ENCODE measurements at places on chromosomes 4 and X.

GRCh38 chr4:52894443-52894842 lies 32.3 kb downstream of the RASL11B start:
- no peak for DNase-seq

GRCh38 chrX:154436374-154436982 lies 476 bp upstream of the GDI1 start:
- no peak for DNase-seq

DNA sequence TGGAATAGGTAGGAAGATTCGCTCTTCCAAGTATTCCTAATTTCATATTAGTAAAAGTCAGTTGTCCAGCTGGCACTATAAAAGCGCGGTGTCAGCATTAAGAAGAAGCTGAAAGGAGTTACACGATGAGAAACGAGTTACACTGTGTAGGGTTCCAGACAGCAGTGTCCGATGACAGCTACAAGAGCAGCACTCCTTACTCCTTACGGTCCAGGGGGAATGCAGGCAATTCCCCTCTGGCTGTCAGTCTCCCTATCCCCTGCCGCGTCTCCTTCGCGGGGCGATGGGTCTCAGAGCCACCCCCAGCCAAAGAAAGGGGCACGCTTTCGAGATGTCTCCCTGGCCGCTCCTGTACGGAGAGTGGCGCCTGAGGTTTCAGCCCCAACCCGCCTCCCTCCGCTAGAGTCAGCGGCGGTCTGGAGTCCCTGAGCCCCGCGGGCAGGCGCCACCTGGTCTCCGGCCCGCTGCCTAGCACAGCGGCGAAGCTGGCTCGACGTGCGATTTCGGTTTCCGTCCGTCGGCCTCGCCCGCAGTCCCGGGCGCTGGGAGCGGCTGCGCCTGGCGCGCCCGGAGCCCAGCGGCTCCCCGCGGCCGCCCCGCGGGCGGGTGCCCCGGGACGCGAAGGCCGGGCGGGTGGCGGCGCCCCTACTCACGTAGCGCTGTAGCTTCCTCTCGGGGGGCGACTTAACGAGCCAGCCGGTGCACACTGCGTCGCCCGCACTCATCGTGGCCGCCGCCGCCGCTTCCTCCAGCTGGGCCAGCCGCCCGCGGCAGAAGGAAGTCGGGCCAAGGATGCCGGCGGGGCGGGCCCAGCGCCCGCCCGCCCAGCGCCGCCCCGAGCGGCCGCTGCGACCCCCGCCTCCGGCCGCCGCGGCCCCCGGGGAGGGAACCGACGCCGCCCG lies at the start of gene GAB3:
GAB3 (minus strand) TSS at position 777 of the 902 bp plus-strand sequence; CDS start at position 725, 52 bp downstream.
- no peak for DNase-seq

GRCh38 chr4:25065431-25065858 lies 34.7 kb upstream of the LGI2 start:
- DNase-seq = no peak

DNA sequence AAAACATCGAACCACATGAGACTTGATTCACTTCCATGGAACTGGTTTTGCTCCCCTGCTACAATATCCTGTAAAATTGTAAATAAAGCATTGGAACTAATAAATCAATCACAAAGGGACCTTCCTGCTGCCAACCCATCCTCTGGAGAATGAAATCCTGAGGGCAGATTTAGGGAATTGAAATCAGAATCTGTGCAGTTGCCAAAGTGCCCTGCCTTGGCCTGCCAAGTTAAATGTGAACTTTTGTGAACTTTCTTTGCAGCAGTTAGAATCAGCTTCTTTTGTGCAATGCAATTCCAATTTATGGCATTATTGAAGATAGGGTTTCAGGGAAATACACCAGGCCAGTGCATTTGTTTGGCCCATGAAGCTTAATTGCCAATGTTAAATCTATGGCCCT lies 263.1 kb downstream of the PTTG2 start:
- no peak for DNase-seq

All from T1000 (cell line).